ENCODE measurements at places on chromosomes 12 and 14.

DNA sequence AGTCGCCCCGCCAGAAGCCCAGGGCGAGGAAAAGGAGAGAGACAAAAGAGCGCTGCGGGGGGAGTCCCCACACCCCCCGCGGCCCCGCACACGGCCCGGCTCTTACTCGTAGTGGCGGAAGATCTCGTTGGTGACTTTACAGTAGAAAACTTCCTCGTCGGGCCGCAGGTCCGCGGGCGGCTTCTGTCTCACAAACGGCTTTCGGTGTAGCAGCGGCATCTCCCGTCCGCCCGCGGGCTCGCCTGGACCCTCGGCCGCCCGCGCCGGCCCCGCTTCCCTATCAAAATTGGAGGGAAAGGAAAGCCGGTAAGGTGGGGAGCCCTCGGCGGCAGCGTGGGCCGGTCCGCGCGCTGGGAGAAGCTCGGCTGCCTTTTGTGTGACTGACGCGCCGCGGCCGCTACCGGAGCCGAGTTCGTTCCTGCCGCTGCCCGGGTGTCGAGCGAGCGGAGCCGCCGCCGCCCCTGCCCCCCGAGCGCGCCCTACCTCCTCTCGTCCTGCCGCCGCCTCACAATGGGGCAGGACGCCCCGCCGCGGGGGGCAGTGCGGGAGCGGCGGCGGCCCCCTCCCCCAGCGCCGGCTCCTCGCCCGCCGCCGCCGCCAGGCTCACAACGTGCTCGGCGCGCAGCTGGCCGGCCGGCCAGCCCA is 652 bp downstream of the BAZ1A start:
- peak; percentile 79 for DNase-seq

GRCh38 chr12:67656251-67656650 is 7.7 kb downstream of the DYRK2 start:
- no peak for DNase-seq

- DNase-seq = no peak
Measured at GRCh38 chr12:19052689-19053088, 76.8 kb upstream of the PLEKHA5 start.

DNA sequence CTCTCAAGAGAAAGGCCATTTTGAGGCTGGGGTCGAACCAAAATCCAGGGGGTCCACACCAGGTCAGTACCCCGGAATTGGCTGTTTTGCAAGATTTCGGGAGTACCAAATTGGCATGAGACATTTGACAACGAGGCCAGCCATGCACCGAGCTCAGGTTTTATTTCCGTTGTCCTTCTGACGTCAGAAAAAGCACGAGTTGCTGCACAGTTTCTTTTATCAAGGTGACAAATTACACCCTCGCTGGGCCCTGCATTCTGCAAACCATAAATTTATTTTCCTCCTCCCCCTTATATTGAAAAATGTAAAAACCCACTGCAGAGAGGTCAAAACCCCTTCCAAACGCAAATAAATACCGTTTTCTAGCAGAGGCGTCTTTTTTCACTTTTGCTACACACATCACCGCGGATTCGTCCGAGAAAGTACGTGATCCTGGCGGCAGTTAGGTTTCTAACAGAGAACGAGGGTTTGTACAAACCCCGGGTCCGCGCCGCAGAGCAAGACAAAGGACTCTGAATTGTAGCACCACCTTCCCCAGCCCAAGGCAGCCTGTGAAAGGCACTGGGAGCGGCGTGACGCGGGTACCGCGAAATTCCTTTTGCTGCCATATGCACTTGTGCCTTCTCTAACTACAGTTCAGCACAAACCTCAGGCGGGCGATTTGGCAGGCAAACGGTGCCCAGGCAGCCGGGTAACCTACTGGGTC is 1.8 kb downstream of the SLC38A1 start:
- peak; percentile 60 for DNase-seq

GRCh38 chr14:61620130-61620946 is 75.0 kb upstream of the HIF1A start:
- DNase-seq = no peak

DNA sequence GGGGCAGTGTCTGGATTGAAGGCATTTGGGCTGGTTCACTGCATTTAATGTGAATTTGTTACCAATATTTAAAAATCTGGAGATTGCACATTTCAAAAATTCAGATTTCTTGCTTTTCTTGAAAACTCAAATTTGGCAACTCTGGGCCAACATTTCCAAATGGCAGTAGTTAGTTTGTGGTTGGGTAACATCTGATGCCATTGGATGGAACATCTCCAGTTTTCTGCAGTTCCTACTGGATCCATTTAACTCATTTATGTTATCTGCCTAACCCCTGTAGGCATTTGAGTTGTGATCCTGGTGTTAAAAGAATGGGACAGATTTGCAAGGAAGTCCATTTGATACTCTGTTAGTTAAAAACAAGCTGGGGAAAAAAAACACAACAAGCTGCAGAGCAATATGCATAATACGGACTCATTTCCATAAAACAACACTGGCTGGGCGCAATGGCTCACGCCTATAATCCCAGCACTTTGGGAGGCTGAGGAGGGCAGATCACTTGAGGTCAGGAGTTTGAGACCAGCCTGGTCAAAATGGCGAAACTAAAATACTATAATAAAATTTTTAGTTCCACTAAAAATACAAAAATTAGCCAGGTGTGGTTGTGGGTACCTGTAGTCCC is 7.9 kb downstream of the EIF2B2 start:
- no peak for DNase-seq

DNA sequence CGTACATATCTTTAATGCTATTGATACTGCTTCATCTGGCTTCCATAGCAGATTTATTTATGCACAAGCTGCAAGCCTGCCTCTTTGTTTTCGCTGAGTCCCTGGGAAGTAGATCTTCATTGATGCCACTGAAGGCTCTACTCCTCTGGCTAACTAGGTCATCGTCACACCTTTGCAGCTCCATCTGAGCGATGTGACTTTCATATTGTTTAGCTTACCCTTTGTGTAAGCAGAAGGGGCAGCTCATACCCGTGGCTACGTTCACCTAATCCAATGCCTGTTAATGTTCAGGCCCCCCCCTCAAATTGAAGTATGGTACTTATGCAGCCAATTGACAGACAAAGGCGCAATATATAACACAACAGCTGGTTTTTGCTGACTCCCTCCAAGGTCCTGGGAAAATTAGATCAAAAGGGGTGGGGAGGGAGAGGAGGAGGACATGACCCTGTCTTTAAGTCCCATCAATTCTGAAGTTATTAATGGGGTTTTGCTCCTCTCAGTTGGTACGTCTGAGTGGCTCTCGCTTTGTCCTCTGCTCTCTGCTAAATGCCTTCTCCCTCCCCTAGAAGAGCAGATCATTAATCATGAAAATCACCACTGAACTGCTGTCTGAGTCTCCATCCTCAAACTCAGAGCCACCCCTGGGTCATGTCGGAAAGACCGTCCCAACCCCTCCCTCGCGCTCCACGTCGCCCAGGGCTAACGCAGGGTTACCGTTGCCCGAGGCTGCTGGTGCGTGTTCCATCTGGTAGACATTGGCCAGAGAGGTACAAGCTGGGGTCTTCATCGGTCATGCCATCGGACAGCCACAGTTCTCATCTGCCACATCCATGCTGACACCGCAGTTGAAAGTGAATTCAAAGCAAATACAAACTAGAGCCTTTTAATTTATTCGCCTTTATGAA is 128.8 kb downstream of the ADGRD1 start:
- no peak for DNase-seq

DNA sequence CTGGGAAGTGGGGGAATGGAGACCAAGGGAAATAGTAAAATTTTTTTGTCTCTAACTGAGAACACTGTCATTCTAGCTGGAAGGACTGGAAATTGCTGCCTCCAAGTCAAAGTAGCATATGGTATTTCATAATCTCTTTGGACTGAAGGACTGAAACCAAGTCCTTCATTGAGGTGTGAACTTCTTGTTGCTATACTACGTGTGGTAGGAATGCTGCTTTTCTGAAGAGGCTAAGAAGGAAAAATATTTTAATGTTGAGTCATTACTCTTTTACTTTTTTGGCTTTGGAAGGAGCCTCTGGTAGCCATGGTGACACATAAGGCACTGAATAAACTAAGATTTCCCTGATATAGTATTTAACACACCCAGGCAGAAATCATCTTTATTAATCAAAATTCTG is 465.4 kb downstream of the NPAS3 start:
- DNase-seq = no peak

All from GM06990 (cell line).